ENCODE measurements at places on chromosomes 3 and 15.

DNA sequence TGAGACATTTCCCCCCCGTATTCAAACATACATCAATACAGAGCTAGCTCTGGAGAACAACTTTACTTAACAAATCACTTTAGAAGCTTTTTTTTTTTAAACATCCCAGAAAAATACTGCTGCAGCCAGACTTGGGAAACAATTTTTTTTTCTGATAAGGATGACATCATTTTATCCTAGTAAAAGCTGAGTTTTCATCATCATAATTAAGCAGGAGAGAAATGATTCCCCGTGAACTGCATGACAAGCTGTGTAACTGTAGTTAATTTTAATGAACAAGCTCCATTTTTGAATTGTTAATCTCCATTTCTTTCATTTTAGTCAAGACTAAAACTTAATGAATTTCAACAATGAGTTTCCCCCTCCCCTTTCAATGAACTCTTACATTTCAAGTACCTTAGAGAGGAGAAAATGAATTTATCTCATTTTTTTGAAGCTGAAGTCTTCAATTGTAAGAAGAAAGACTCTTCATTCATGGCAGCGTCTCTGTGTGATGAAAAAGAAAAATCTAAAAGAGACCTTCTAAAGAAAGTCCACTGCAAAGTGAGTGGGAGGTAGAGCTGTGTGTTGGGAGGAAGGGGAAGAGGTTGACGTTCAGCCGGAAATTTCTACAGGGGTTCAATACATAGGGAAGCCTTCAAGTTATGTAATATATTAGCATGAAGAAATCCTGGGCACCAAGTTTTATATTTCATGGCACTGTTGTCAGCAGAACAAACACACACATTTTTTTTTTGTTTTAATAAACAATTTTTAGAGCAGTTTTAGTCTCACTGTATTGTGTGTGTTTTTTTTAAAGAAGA, 31.7 kb downstream of the HES1 start:
- no peak for DNase-seq

GRCh38 chr15:63114465-63114864, 7.2 kb upstream of the LACTB start:
- DNase-seq: no peak

DNA sequence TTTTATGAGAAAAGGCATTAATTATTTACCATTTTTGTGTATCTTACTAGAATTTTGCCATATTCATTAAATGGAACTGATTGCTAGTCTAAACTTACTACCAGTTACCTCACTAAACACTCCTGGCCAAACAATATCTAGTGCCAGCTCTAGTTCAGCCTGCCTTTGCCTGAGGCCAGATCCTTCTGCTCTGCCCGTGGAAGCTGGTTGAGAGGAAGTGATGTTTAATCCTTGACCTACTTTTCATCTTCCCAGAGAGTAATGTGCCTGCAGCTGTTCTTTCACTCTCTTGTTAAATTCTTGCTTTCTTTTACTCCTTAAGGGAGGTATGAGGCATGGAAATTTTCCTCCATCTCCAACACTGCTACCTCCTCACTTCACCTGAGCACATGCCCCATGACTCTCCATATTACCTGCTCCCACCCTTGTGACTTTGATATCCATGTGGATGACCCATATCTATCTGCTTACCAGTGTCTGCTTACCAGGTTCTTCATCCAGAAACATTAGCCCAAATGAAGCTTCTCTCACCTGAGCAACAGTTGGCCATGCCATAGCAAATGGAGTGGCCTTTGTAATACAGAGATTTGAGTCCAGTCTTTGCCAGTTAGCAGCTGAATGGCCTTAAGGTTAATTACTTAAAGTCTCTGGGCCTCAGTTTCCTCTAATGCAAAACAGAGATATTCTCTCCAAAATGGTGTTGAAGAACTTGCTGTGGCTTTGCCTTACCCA, 53.4 kb downstream of the UBE2E1 start:
- no peak for DNase-seq

DNA sequence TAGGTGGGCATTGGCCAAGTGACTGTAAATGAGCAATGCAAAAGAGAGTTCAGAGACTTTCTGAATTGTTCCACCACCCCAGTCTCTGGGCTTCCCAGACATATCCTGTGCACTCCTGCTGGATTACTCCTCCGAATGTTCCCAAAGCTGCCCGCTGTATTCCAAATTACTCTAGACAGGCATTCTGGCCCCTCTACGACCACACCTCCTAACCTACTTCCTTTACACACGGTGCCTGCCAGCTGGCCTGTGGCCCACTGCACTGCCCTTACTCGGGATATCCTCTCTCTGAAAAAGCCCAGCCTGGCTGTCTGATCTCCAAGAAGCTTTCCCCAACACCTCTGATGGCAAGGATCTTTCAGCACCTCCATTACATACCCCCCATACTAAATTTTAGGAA, 66.6 kb downstream of the DUT start:
- DNase-seq: no peak

GRCh38 chr15:49830391-49830790, 209.5 kb downstream of the DTWD1 start:
- DNase-seq: no peak

DNA sequence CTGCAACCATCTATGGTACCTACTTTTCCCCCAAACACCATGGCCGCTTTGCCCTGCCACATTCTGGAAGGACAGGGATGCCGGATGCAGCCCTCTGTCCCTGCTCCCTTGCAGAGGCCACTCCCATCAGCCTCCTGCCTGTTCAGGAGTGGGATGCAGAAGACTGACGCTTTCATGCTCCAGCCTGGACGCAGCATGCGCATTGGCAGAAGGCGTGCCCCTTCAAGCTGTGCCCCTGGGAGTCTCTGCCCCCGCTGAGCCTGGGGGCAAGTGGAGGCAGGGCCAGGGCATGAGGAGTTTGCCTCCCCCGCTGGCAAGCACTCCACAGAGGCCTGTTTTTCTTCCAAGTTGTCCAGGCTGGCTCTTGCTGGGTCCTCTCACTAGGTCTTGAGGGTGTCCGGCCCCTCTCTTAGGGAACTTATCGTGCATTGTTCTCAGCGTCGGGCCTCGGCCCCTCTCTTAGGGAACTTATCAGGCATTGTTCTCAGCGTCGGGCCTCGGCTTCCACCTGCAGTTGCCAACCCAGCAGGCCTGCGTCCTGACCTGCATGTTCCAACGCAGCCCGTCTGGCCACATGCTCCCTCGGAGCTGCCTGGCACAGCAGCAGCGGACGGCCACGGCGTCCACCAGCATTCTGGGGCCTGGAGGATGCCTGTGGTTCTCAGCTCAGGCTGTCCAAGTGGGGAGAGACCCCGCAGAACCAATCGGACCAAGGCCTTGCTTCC, 14.6 kb upstream of the SNRPA1 start:
- DNase-seq: no peak

GRCh38 chr3:74501007-74501406, 113.5 kb downstream of the CNTN3 start:
- no peak for DNase-seq

DNA sequence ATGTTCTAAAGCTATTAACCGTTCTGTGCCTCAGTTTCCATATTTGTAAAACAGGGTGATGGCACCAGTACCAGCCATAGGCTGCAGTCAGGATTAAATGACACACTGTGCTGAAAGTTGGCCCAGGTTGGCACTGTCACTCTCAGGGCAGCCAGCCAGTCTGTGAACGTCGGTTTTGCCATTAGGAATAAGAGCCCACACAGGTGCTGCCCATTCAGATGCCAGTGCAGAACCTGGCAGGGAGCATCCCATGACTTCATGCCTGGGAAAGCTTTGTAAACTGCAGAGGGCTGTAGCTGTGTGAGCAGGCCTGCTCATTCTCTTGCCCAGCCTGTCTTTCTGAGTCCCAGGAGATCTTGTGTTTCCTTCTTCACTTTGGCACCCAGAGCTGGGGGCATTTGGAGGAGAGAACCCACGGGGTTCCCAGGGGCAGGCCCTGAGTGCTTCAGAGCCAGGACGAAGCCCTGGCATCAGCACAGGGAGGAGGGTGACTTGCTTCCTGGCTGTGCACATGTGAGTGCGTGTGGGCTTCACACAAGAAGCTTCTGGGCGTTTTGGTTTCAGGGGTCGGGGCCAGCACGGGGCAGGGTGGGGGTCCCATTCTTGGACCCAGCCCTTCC, 46.9 kb downstream of the ZNF710 start:
- DNase-seq: no peak

DNA sequence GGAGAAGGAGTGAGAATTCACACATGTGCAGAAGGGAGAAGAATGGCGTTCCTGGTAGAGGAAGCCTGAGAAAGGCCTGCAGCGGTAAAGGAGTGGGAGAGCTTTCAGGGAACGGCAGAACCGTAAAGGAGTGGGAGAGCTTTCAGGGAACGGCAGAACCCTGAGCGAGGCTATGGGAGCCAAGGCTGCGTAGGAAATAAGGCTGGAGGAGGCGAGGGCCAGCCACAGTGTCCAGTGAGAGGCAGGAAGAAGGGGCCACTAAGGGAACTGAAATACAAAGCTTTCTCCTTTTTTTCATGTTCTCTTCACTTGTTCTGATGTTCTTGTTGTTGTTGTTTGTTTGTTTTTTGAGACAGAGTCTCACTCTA, 41.6 kb downstream of the GOLGA6L10 start:
- DNase-seq: no peak

DNA sequence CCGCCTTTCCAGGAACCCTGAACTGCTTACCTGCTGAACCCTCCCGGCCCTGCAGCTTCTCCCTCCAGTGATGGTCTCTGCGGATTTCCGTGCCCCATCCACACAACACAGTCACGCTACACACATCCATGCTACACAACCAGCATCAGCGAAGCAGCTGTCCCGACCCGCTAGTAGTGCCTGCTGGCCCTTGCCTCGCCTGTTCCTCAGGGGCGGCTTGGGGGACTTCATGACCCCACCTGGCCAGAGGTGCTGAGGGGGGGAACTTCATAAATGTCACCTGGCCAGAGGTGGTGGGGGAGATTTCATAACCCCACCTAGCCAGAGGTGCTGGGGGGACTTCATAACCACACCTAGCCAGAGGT, 530 bp upstream of the TUBGCP5 start:
- no peak for DNase-seq

DNA sequence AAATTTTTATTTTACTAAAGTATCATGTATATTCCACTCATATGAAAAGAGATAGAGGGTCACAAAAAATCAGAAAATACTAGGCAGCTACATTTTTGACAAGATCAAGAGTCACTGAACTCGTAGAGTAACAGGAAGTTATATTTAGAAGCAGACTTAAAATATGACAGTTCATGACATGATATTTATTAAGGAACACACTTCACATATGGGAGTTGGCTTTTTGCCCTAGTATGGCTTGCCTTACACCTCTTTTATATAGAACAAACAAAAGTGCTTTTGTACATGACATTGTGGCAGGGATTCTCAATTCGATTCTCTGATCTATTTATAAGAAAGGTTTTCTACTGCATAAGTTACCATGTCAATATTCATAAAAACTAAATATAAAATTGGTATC, 80.1 kb upstream of the GBE1 start:
- no peak for DNase-seq

- no peak for DNase-seq
Measured at GRCh38 chr3:101879623-101880284, 30.4 kb downstream of the NFKBIZ start.

DNA sequence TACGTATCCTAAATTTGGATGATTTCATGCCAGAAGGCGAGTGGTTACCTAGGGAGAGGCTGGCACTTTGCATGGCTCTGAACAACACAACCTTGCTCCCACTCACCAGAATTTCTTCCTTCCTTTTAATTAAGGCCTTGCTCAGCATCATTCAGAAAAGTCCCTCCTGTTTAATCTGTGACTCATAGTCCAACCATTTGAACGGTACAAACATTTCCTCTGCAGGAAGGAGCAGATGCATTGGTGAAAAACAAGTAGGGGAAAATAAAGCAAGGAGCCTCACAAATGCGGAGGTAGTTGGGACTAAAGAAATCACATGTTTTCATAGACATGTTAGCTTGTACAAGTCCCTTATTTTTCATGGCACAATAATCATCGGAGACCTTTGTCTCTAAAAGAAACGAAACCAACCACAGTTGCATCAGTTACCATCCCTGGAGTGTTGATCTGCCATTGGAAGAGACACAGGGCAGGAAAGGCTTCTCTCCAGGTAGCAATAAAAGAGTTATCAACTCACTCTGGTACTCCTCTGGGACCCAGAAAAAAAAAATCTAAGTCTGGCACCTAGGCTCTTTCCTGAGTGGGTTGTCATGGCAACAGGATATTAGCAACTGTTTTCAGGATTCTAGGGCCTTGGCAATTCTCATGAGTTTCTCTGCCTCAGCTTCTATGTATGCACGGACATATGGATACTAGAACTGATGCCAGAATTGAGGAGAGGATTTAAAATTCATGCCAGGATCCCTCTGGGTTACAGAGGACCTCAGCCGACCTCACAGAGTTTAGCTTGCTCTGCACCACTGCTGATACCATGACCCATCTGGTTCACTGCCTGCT, 255.4 kb upstream of the ARPP21 start:
- no peak for DNase-seq

DNA sequence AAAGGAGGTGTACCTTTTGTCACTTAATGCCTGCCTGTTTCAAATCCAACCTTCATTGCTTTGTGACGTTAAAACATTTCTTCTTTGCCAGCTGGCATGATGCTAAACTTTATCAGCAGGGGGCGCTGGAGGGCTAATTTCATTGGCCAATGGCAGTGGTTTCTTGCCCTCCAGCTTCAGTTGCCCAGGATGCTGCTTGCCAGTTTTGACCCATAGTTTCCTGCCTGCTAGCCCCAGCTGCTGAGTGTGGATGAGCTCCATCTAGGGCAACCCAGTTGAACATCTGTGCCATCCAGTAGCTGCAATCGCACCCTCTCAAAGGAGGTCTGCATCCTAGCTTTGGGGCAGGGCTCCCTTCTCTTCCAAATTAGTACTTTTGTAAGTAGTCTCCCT, 22.1 kb downstream of the ACKR2 start:
- DNase-seq: peak; percentile 28

GRCh38 chr3:48560648-48561018, 2.9 kb downstream of the UCN2 start:
- no peak for DNase-seq

DNA sequence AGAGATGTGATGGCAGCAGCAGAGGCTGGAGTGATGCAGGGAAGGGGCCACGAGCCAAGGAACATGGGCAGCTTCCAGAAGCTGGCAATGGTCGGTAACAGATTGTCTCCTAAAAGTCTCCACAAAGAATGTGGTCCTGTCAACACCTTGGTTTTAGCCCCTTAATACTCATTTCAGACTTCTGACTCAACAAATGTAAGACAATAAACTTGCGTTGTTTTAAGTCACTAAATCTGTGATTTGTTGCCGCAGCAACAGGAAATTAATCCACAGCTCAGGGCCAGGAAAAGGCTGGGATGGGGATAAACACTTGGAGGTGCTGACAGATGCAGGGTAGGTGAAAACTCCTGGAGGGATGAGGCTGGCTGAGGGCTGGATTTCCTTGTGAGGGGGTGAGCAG, 69.9 kb downstream of the OXNAD1 start:
- no peak for DNase-seq

All from NCI-H510A (cell line).